ENCODE measurements at places on chromosomes 7 and 10.
A peak's percentile ranks its signal among the peaks of the same experiment; 100 is the strongest.

- DNase-seq = no peak
Measured at GRCh38 chr7:44081266-44081748, 1.0 kb downstream of the POLM start.

- DNase-seq = no peak
Measured at GRCh38 chr7:156842740-156843140, 50.2 kb downstream of the LMBR1 start.

DNA sequence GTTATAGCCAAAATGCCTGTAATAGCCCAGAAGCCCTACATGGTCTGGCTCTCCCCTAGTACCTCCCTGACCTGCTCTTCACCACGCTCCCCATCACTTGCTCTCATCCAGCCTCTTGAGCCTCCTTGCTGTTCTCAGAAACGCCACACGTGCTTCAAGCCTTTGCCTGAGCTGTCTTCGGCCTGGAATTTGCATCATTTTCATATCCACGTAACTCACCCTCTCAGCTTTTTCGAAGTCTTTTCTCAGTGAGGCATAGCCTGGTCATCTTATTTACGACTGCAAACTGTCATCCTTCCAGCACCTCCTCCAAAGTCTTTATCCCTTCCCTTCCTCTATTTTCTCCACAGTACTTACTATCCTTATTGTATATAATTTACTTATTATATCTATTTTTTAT, 151.0 kb upstream of the AHR start:
- no peak for DNase-seq

DNA sequence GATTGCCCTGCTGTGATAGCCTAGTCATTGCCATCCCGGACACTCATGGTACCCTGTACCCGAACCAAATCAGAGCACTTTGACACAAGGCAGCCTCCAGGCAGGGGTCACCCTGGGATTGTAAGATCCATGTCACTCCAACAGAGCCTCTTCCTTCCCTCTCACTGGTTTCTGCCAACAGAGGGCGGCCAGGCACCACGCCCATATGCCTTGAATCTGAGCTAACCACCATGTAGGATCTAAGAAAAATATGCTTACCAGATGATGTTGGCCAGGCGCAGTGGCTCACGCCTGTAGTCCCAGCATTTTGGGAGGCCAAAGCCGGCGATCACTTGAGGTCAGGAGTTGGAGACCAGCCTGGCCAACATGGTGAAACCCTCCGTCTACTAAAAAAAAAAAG, 389.2 kb upstream of the KLF6 start:
- no peak for DNase-seq

DNA sequence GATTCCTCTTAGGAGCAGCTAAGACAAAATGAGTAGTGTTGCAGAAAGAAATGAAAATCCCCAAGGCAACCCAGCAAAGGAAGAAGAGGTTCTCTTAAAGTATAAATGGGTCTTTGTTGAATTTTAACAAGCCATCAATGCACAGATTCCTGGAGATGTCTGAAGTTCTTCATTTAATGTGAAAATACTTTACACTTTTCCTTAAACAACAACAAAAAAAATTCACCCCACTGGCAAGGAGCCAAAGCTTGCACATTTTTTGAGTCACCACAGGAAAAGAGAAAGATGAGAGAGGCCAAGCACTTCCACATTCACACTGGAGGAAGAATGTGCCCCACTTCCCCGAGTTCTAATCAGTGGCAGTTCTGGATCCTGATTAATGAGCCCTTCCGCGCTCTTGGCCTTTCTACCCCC, 286.4 kb upstream of the MEOX2 start:
- no peak for DNase-seq

DNA sequence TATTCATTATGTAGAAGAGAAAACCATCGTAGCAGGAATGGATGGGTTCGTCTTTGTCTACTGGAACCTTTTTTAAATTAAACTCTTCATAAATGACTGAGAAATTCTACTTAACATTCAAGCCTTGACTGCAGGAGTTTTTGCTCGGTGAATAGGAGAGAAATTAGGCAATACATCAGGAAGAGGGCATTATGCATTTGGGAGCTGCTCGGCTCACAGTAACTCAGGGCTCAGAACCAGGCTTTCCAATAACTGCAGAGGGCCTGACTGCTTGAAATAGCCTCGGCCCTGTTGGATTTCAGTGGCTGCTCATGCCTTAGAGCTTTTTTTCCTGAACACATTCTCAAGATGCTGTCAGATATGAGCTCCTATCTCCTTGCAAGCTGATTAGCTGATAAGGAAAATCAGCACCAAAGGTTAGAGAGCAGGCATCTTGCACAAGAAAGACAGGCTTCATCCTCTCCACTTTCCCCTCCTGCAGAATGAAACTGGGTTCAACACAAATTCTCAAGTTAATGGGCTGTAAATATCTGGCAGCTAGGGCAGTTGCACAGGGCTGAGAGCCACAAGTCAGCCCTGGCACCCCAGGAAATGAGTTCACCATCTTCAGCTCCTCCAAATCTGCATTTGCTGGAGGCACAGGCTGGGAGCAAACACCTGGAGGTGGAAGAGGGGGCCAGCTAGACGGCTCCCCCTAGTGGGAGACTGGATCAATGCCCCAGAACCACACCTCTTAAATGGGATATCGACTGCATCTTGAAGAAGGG, 24.3 kb downstream of the TECTB start:
- peak; percentile 14 for DNase-seq

DNA sequence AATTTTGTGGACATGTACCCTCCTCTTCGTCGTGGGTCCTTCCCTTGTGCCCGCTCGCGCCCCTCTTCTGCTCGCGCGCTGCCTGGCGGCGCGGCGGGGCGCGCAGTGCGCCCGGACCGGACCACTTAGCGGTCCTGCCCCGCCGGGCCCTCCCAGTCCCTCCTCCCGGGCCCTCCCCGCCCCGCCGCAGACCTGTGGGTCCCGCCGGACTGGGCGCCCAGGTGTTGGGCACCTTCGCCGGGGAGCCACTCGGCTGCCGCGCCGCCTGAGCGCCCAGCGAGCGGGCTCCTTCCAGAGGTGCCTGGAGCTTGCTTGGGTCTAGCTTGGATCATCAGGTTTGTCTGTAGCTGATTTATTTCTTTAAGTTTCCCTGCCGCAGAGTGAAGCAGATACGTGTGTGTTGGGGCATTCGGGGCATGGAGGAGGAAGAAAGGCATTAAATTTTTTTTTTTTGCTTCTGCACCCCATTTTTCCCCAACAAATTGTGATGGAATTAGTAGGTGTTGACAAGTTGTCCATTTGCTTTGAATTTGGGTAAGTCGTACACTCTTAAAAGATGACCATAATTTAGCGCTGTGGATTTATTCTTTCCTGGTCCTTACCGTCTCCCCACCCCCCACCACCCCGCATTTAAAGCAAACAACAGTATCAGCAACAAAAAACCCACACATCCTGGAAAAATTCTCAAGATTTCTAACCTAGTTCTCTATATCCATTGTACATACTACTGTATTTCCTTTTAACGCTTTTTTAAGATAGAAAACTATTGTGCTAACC, 905 bp downstream of the C1GALT1 start:
- peak; percentile 14 for DNase-seq

GRCh38 chr7:101200862-101201599, at the start of gene MOGAT3:
TSS of gene MOGAT3 (minus strand) at chr7:101201036. CDS start at chr7:101200854, 182 bp downstream.
- no peak for DNase-seq

DNA sequence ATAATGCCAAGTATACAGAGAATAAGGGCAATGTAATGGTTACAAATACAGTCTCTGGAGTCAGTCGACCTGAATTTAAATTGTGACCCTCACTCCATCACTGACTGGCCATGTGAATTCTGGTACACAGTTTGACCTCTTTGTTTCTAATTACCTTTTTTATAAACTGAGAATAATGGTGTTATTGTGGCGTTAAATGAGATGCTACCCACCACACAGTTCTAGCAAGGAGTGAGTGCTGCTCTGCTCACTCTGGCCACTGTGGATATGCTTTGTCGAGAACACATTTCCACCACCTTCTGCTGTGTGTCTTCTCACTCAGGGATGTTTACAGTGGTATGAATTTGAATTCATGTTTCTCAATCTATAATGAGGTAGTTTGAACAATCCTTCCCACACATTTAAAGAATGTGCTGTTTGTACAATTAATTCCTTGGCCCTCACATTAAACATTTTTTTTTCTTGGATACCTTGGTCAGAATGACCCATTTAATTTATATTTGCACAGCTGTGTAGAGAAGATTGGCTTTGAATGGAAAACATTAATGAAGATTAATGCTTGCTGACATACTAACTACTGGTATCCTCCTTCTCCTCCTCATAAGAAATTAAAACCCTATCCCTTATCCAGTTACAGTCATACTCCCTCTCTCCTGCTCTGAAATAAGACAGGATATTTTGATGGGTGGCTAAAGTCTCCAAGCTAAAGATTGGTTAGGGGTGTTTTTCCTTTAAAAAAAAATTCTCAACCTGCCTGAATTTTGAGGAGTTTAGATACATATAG, 42.4 kb downstream of the PLCE1 start:
- DNase-seq = no peak

DNA sequence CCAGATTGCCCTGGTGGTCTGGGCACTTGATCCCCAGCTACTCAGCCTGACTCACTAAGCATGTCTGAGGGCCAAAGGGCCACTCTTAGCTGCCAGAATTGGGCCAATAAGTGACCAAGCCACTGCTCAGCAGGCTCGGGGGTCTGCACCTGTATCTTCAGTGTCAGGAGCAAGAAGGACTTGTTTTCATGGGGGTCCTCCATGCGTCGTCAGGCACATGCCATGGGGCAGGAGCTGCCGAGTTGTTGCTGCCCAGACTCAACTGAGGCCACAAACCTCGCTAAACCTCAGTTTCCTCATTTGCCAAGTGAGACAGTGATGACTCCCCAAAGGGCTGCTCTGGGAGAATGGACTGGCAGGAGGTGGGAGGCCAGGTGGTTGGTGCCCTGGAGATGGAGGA, 158.6 kb upstream of the GDF10 start:
- DNase-seq = no peak

- peak; percentile 3 for DNase-seq
Measured at GRCh38 chr7:50595491-50596102, 30.4 kb upstream of the DDC start.

DNA sequence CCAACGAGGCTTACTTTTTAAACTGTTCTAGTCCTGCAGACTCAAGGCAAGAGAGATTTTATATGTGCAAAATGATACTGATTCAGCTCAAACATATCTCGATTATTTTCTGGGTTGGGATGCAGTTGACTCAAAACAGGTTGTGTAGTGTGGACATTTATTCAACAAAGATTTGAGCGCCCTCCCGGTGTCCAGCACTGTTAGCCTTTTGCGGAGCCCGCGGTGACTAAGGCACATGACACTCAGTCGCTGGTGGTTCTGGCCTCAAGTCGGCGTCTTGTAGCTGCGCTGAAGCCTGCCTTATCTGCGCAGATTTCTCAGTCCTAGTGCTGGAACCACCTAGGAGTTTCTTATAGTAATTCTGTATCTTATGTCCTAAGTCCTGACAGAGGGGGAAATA, 938 bp upstream of the CADPS2 start:
- DNase-seq = no peak

- DNase-seq = no peak
Measured at GRCh38 chr10:17154116-17154515, 24.5 kb upstream of the CUBN start.

DNA sequence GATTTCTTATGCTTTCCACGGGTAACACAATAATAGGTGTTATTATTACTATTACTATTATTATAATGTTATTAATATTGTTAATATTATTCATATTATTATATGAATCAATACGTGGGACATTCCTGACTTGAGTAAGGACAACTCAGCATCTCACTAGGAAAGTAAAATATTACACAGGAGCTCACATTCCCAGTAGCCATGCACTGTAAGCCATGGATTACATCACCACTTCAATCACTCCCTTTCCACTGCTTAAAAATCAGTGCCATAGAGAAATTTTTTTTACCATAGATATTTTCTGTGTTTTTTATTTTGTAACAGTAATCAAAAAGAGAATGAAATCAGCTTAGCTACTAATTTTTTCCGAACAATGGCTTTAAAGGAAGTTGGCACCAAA, 68.5 kb upstream of the DGKI start:
- DNase-seq = no peak

- no peak for DNase-seq
Measured at GRCh38 chr7:21603972-21604749, 61.3 kb downstream of the DNAH11 start.

DNA sequence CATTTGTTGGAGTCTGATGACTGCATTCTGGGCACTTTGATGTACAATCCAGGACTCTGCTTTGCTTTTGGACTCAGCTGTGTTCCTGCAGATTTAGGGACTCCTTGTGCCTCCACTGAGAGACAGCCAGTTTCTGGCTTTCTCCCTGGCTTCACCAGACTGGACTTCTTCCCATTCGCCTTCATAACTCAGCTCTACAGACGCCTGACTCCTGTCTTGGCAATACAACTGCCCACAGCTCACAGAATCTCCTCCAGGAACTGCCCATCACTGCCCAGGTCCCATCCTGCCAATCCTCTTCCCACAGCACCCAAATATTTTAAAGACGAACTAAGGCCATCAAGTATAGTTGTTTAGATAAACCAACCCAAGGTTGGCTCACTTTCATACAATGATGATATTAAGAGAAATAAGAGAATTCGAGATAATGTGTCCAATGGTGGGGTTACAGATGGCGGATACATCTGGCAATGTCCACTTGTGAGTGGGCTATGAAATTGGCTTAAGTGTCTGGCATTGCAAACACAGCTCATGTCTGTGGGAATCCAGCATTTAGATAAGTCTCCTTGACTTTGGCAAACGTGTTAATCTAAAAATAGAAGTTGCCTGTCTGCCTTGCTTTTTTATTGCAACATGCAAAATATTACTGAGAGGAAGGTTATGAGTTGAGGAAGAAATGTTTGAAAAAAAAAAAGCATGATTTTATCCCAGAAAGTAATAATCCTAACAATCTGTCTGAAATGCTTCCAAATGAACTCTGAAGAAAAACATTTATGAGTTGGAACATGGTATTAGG, 95.1 kb downstream of the ITGA8 start:
- no peak for DNase-seq
